ENCODE measurements at places on chromosomes 4 and X.
A peak's percentile ranks its signal among the peaks of the same experiment; 100 is the strongest.

DNA sequence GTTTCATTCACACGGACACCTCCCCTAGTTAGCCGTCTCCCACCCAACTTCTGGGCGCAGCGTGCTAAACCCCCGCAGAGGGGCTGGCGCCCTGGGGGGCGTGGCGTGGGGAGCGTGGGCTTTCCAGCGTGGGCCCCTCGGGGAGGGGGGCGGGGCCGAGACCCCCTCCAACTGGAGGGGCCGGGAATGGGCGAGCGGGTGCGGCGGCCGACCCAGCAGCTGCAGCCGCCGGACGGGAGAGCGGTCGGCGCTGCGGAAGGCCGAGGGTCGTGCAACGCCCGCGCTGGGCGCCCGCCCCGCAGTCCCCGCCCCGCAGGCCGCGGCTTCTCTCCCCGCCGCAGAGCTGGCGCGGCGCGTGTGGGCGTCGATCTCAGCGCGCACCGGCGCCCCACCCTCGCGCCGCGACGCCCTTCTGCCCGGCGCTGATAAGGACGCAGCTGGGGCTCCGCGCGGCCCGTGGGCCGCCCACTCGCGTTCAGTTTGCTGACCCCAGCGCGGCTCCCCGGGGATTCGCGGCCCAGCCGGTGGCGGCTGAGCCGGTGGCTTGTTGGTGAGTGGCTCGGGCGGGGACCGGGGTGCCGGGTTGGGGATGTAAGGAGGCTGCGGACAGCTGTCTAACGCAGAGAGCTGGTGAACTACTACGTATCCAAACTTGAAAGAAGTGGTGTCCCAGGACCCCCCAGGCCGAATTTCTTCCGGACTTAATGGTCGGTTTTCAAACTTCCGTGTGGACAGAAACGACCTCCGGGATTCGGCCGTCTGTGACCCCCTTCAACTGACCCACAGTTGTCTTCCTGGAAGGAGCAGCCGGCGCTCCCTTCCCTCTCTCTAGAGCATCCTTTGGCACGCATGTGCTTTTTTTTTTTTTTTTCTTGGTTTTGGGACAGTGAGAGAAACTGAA, 1.5 kb downstream of the FHDC1 start:
- no peak for DNase-seq

DNA sequence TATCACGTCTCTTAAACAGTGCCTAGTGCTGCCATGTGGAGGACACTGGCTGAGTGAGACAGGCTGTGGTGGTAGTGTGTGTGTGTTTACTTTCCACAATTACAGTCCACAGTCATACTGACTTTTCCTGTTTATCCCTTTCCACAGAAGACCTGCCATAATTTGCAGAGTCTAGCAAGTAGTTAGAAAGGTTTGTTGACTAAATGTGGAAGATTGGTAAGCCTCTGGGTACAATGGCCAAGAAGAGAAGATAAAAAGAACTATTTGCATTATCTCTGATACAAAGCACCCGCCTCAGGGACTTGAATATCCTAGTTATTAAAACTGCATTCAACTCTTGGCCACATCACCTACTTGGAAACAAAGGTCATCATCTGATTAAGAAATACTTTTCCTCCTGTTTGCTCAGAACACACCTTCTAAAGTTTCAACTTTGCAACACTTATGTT, 89.1 kb downstream of the FAM13A start:
- DNase-seq: no peak

- DNase-seq: no peak
Measured at GRCh38 chr4:172007889-172008288, 194.7 kb downstream of the GALNTL6 start.

- DNase-seq: no peak
Measured at GRCh38 chrX:66622209-66622608, 16.7 kb downstream of the EDA2R start.

DNA sequence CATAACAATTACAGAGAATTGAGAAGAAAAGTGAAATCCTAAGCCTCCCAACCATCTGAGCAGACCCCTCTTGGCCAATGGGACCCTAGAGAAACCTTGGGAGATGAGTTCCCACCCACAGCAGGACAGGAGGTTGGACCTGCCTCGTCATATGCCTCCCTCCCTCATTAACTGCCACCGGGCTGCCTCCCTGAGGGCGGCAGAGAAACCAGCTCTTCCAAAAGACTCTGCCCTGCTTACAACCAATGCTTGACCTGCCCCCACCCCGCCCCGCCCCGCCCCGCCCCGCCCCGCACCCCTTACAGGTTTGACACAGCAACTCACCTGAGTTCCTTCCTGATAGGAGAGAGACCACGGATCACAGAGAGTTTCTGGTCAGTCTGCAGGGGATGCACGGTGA, 86.1 kb downstream of the ADRA2C start:
- DNase-seq: no peak

DNA sequence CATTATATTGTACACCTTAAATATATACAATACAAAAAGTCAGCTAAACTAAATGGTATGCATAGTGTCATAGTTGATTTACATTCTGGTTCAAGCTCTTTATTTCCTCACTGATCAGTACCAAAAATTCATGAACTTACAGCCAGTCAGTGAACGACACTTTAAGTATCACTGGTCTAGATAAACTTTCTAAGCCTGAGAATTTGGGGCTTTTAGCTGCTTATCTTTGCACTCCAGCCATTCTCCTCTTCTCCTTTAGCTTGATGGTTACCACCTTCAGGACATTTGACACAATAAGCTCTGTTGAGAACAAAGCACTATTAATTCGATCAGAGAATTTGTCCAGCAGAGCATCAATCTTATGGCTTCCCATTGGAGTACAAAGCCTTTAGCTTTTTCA, 83.0 kb upstream of the ALG13 start:
- no peak for DNase-seq

- DNase-seq: no peak
Measured at GRCh38 chr4:109629775-109630174, 69.7 kb downstream of the MCUB start.

GRCh38 chr4:17066972-17067371, 168.5 kb upstream of the LDB2 start:
- no peak for DNase-seq

- DNase-seq: no peak
Measured at GRCh38 chr4:26424153-26424552, 66.1 kb downstream of the CCKAR start.

- no peak for DNase-seq
Measured at GRCh38 chrX:17552044-17552650, 177.1 kb downstream of the NHS start.

- DNase-seq: no peak
Measured at GRCh38 chrX:138018145-138018799, 452.3 kb downstream of the ZIC3 start.

DNA sequence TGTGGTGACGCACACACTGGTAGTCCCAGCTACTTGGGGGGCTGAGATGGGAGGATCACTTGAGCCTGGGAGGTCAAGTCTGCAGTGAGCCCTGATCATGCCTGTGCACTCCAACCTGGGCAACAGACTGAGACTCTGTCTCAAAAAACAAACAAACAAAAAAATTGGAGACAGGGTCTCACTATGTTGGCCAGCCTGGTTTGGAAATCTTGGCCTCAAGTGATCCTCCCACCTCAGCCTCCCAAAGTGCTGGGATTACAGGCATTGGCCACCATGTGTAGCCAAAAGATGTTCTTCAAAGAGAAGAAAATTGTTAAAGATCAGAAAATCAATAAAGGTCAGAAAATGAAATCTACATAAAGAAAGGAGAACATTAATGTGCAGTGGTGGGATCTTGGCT, 41.7 kb upstream of the ABCG2 start:
- DNase-seq: no peak

DNA sequence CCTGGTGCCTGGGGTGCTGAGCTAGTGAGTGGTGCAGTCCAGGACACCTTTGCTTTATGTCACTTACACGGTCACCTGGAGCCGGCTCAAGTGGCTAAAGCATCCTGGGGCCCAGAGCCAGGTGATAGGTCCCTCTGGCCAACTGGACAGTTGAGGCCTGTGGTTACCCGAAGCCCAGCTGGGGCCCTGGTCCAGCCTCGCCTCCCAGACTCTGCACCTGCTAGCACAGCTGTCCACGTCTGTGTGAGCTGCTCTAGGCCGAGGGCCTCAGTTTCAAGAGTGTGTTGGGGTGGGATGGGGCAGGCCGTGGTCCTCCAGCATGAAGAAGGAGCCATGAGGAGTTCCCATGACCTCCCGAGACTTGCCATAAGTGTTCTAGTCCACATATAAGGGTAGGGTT, 7.7 kb upstream of the ADD1 start:
- no peak for DNase-seq

DNA sequence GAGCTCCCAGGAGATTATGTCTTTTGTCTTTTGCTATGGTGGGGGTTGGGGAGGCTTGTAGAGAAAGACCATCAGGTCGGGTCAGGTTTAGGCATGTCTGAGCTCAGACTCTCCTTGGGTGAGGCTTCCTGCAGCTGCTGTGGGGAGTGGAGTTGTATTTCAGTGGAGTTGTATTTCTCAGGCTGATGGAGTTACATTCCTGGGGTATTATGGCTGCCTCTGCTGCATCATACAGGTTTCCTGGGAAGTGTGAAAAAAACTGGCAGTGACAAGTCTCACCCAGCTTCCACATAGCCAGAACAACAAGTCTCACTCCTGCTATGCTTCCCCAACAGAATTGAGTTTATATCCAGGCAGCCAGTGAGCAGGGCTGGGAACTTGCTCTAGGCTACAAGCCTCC, 119.3 kb downstream of the VSIG4 start:
- no peak for DNase-seq

DNA sequence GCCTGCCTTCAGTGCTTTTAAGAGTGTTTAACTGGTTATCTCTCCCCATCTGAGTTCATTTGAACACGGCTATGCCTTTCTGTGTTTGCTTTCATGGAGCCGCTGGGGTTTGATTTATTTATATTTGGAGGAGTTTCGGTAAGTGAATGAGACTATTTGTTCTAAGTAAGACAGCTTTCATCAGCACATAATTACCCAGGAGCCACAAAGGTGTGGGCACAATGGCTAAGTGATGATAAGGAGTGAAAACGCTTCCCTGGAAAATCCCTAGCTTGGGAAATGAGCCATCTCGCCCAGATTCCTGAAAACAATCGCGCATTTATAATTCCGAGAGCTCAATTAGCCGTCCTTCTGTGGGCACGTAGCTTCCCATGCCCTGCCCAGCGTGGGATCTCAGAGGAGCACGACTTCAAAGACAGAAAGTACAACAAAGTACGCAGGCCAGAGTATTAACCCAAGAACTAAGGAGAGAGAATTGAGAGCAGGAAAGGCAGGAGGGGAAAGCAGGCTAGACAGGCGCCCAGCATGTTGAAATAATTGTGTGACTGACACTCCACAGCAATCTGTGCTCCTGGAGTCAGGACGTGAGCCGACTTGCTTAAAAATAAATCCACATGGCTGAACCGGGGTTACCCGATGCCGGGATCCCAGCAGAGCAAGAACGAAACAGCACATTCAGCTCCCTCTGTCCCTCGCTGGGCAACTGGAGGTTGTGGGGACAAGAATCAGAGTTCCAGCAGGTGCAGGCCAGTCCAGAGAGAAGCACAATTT, 99.0 kb downstream of the DHRSX start:
- no peak for DNase-seq

DNA sequence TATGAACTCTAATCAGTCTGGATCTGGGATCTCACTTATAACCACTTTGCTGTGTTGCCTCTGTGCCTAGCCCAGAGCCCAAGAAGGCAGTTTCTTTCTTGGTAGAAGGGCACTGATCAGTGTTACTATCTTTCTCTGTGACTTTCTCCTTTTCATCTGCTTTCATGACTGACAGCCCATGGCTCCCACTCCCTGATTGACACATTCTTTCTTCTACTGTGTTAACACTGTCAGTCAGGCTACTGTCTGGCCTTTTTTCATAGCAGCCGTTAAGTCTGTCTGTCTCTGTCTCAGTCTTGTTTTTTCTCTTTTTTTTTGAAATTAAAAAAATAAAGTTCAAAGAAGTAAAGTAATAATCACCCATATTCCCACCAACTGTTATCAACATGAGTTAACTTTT, 210.6 kb downstream of the GPC3 start:
- DNase-seq: no peak

DNA sequence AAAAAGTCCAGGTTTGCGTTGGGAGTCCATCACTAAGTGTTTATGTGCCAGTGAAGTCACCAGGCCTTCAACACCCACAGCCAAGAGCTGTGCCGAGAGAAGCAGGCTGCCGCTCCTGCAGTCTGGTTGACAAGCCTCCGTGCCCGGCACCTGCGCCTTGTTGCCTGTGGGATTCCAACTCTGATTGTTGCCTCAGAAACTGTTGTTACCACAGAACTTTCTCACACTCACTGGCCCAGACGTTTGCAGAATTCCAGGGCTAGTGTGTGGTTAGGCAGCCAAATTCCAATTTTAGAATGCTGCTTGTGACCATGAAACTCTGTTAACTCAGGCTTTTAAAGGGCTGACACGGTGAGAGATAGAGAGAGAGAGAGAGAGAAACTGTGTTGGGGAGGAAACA, 119.5 kb upstream of the LIMCH1 start:
- no peak for DNase-seq

DNA sequence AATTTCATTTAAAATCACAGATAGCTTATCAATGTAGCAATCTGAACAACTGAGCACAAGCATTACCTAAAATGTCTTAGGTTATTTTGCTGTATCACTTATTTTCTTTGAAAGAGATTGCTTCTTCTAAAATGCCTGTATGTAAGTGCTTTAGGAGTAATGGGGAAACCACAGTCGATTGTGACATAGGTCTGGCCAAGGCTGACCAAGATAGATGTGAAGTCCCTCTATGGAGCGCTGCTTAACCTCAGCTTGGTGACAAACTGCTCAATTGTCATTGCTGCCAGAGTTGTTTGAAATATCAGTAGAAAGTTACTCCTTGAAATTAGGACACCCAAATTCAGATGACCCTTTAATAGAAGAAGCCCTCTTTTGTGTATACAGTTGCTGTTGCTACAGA, 401.9 kb upstream of the NDST4 start:
- DNase-seq: no peak

GRCh38 chr4:184355111-184355604, 119.2 kb downstream of the IRF2 start:
- DNase-seq: peak; percentile 27

DNA sequence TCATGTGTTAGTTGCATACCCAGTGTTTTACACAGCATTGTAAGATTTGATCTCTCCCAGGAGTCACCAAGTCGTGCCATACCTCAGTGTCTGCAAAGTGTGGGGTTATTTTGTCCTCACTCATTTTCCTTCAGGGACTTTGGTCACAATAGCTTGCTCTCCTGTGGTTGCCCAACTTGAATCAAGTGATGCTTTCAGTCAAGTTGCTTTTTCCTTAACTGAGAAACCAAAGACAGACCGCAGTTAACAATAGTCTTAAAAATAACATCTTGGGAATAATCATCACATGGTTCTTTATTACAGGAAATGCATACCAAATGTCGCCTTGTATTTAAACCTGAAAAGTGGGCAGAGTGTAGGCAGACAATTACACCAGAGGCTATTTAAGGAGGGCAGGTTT, 44.5 kb upstream of the NDP start:
- no peak for DNase-seq
